HS-27A (cell line): ENCODE measurements at places on chromosomes 7 and 10.

GRCh38 chr7:1706381-1706720 is 36.3 kb downstream of the ELFN1 start:
- no peak for DNase-seq

- no peak for DNase-seq
Observed at GRCh38 chr7:4904346-4904745, 20.8 kb upstream of the RADIL start.

DNA sequence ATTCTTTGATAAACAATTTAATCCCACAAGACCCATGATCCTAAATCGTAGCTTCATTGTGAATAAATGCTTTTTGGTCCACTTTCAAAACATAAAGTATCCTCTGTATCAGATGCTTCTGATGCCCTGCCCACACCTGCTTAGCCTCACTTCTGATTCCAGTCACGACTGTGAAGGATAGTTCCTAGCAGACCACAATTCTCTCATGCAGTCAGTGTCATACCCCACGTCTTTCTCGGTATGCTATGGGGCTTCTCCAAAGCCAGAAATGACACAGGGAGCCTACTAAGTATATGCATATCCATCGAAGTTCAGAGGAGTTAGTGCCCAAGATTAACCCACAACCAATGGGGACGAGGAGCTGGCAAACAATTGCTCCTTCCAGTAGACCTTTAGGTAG is 27.6 kb upstream of the CTNNA3 start:
- no peak for DNase-seq

DNA sequence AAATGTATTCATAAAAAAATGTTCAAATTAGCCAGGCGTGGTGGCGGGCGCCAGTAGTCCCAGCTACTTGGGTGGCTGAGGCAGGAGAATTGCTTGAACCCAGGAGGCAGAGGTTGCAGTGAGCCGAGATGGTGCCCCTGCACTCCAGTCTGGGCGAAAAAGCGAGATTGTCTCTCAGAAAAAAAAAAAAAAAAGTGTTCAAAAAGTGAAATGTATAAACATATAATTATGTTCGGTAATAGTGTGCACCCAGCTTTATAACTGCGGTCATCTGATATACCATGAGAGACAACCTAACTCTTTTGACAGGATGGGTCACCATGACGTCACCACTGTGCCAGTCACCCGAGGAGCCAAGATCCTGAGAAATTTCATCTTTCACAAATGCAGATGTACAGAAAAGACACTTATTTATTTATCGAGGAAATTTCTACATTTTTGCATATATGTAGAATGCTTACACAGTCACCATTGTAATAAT is 594 bp upstream of the RP9 start:
- DNase-seq: no peak

- no peak for DNase-seq
Observed at GRCh38 chr10:62866451-62866850, 50.3 kb upstream of the EGR2 start.

- DNase-seq: no peak
Observed at GRCh38 chr7:73969991-73970390, 58.0 kb upstream of the ELN start.

- no peak for DNase-seq
Observed at GRCh38 chr10:78448994-78449418, 415.3 kb downstream of the RPS24 start.

DNA sequence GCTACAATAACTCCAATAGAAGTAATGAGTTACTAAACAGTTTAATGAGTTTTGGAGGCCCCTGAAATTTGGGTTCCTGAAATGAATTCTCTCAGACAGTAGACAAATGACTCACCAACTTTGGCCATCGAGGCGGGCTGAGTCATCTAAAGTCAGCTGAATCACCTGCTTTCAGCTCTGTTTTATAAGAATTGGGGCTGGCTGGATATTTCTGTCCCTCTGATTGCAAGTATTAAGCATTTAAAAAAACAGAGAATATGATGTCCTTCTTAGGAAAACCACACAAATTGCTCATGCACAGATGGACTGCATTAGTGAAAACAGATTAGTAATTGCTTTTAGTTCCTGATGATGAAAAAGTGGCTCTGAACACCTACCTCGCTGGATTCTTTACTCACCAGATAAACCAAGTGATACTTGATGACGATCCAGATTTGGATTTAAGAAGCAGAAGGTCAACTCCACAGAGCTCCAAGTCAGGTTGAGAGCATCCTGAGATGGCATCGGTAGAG is 59.1 kb downstream of the ZNF365 start:
- DNase-seq: peak; percentile 59
